ENCODE measurements at places on chromosomes 6 and 20.

- no peak for DNase-seq
Observed at GRCh38 chr6:36019167-36019566, 5.3 kb downstream of the SLC26A8 start.

GRCh38 chr6:138517635-138518034, 18.3 kb upstream of the NHSL1 start:
- DNase-seq, result peak; percentile 61

DNA sequence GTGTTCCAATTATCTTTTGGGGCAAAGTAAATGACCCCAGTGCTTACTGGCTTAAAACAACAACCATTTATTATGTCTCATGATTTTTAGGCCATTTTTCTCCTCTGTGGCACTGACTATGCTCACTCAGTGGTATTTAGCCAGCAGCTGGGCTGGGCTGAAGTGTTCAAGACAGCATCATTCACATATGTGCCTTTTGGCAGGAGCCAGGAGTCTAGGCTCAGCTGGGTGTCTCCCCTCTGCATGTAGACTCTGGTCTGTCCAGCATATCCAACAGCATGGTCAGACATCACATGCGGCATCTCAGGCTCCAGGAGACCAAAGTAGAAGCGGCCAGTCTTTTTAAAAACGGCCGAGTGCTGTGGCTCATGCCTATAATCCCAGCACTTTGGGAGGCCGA, 120.3 kb upstream of the TOP1 start:
- DNase-seq, result no peak

DNA sequence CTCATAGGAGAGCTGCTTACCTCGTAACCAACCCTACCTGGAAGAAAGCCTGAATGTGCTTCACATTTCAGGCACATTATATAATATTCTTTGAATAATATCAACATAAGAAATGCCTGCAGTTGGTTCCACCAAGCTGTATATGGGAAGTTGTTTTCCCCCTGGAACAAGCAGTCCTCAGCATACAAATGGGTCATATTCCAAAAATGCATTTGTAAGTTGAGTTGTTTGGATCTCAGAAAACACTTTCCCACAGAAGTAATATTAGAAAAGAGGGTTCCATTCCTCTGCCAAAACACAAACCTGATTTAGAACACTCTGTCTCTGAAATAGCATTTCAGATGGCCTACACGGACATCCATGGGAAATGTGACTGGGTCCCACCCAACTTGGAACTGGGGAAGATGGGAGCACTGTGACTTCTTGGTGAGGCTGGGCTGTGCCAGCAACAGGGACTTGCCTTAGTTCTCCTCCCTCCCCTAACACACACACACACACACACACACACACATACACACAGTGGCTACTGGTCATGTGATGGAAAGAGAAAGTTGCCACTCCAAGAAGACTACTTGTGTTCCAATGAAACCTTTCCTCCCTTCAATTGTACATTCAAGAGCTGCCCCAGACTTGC, 11.4 kb upstream of the RCAN2 start:
- DNase-seq, result no peak

- DNase-seq, result no peak
Observed at GRCh38 chr6:34562861-34563512, 6.9 kb upstream of the SPDEF start.

- DNase-seq, result no peak
Observed at GRCh38 chr6:141421378-141421777, 711.3 kb upstream of the GJE1 start.

- peak; percentile 57 for DNase-seq
Observed at GRCh38 chr20:16801919-16802651, 53.9 kb downstream of the OTOR start.

- DNase-seq, result no peak
Observed at GRCh38 chr20:60117065-60117464, 158.8 kb downstream of the CDH26 start.

GRCh38 chr20:47972916-47973309, 187.6 kb upstream of the SULF2 start:
- no peak for DNase-seq

GRCh38 chr20:23112595-23112994, 26.5 kb upstream of the CD93 start:
- DNase-seq, result no peak

- DNase-seq, result no peak
Observed at GRCh38 chr20:15875446-15875845, 697.8 kb downstream of the KIF16B start.

DNA sequence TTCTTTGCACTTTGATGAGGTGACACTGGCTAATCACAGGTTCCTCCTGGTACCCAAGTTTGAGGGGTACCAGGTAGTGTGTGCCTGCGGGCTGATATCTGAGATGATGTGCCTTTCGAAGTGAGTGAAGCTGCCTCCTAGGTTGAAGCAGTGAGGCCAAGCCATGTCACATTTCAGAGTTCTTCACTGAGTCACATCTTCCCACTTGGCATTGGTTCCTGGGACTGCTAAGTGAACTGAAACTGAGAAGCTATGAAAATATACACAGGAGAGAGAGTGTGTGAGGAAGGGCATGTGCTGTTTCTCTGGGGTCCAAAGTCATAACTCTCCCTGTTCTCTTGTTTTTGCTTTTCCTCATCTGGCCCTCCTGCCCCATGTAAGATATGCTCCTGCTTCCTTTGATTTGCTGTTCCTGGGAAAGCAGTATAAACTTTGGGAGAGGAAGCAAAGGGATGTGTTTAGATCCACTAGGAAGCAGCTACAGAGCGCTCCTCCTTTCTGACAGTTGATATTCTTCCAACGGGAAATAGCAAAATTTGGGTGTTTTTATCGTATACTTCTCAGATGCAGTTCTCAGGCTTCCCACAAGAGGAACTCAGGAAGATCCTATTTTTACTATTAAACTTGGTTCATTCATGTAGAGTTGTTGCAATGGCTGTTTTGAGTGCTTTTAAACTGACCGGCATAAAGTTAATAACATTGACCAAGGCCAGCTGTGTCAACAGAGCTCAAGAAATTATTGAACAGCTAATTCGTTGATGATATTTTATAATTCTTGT, 153.7 kb downstream of the MOXD1 start:
- no peak for DNase-seq
